KG1 (cell line): ENCODE measurements at places on chromosomes 3 and 15.

- no peak for DNase-seq
These were observed 33.3 kb downstream of the TSPAN3 start for GRCh38 chr15:77037388-77038209.

GRCh38 chr15:99645951-99646350, 80.2 kb downstream of the MEF2A start:
- DNase-seq, result no peak

GRCh38 chr3:5226783-5227182, 39.3 kb downstream of the EDEM1 start:
- no peak for DNase-seq

- DNase-seq, result no peak
These were observed 7.8 kb upstream of the FAM174B start for GRCh38 chr15:92663250-92663951.

DNA sequence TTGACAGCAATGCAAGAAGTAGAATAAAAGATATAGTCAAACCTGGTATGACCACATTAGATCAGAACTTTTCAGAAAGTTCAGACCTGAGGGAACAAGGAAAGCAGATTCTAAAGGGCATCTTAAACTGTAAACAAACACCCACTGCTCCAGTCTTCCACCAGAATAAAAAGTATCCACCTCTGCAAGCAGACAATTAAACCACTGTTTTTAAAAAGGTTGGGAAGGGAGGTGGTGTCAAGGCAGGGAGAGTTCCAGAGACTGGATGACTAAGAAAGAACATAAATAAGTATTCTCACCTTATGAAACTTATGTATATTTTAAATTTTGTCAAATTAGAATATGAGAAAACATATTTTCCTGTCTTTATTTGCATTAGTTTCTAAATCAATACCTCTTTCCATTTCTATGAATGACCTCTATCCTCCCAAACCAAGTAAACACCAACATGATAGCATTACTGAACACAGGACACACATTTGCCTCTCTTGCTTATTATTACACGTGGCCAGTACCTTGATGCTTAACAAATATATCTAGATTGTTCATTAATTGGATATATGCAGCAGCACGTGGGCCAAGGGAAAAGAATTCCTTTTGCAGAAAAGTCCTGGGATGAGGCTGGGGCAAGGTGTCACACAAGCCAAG, 31.6 kb downstream of the PIK3CB start:
- DNase-seq, result no peak
